Kidney (tissue), 22 donors: ENCODE measurements at places on chromosomes 13 and 19. TPM values are rescaled to one million over a fixed set of nuclear protein-coding genes. Genes with fewer than 3 reads are reported as not detected.

The ZNF546 gene
- 7.3 TPM for total RNA-seq

The PHLDB3 gene
- 10.8 TPM for total RNA-seq

The EDNRB gene
- total RNA-seq = 60.1 TPM

The ITGBL1 gene
- 7.7 TPM for total RNA-seq

The ZNF571 gene
- 8.1 TPM for total RNA-seq

The PTPRH gene
- 2.8 TPM for total RNA-seq

The VAV1 gene
- 15.5 TPM for total RNA-seq

The SLC6A16 gene
- total RNA-seq = 3.7 TPM

GRCh38 chr19:47228937-47229675 lies 1.9 kb downstream of the BBC3 start:
- H3K27ac ChIP-seq = peak overlapping the region; percentile 99
- peaks cover 10% of the 10 kb centered on the region for H3K27me3 ChIP-seq

- no peaks in the 10 kb centered on the region for H3K27me3 ChIP-seq
- H3K4me3 ChIP-seq = peak overlapping the region; percentile 93
- H3K4me1 ChIP-seq = no peaks in the 10 kb centered on the region
- DNase-seq = no peak
- peak overlapping the region; percentile 87 for H3K27ac ChIP-seq
- no peaks in the 10 kb centered on the region for H3K36me3 ChIP-seq
Measured at GRCh38 chr19:37778613-37779126, 716 bp downstream of the ZNF573 start.

DNA sequence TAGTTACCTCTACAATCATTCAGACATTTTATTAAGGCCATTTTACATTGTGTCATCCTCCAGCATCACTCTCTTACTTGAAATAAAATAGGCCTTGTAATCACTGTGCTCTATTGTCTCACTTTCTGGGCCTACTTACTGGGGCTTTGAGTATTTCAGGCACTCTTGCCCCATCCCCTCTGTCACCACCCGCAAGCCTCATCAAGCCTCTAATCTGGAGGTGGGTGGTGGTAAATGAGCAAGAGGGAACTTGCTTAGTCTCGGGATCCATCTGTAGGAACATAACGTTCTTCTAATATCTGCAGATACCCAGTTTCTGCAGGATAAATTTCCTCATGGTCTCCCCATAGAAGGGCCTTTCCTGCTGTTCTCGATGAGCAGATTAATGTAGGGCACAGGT lies 19.4 kb upstream of the GPR18 start:
- H3K27ac ChIP-seq = no peak overlapping the region
- no peak for DNase-seq
- H3K4me1 ChIP-seq = no peaks in the 10 kb centered on the region
- no peaks in the 10 kb centered on the region for H3K36me3 ChIP-seq
- H3K27me3 ChIP-seq = no peaks in the 10 kb centered on the region
- H3K4me3 ChIP-seq = no peak overlapping the region

DNA sequence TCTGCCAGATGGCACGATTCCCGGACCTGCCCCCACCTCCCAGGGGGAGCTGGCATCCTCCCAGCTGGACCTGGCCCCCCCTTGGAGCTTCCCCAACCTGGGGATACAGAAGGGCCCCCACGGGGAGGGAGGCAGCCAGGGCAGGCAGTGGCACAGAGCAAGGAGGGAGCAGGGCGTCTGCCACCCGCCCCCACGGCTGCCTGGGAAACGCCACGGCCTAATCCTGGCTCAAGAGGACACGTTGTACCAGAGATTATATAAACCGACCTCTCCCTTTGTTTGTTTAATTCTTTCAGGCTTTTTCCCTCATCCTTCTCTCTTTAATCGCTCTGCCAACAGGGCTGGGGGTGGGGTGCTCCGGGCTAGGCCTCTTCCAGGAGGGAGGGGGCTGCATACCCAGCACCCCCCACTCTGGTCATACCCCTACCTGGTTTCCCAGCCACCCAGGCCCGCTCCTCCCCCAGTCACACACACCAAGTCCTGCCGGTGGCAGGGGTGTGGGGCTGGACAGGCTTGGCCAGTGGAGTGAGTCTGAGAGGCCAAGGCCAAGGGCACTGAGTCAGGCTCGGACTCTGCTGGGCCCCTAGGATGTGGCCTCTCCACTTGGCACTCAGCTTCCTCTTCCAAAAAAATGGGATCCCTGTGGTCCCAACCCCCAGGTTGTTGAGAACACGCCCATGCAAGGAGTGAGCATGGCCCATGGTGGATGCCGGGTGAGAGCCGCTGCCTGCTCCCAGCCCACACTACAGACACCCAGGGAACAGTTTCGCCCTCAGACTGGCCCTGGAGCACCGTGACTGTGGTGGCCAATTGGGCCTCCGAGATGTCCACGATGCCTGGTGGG lies 29.5 kb upstream of the NFIC start:
- DNase-seq = peak; percentile 65
- no peaks in the 10 kb centered on the region for H3K4me1 ChIP-seq
- peak overlapping the region; percentile 94 for H3K27ac ChIP-seq
- no peak overlapping the region for H3K4me3 ChIP-seq
- H3K27me3 ChIP-seq = no peaks in the 10 kb centered on the region

DNA sequence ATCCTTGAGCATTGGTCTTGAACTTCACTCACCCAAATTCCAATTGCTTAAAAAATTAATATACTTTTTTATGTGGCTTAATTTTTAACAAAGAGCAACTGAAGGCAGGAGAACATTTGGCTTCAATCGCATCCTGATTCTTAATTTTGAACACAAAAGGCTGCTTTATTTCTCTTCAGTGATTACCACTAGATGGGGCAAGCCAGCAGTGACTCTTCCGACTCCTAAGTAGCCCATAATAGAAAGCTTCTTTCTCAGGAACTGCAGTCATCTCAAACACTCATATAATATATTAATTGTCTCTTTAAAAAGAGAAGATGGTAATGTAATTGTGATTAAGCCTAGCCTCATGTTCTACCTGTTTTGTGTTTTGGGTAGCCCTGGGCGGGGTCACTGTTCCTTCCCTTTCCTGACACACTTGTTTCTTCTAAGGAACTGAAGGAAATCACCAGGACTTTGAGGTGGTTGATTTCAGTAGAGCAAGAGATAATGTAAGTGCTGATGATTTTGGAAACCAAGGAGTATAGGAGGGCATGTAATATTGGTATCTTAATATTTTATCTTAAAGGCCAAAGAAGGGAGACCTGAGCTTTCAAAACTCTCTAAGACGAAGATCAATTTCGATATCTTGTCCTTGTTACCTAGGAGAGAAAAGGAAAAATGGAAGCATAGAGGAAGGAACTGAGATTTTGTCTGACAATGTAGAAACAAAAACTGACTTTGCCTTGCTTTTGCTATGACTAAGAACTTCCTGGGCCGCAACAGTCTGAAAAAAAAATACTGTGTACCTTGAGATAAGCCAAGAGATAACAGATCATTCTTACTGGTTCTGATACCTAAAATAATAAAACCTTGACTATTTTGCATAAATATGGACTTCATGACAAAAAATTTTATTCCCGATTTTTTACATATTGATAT lies 73.1 kb downstream of the TNFSF13B start:
- DNase-seq = peak; percentile 71
- no peaks in the 10 kb centered on the region for H3K36me3 ChIP-seq
- no peak overlapping the region for H3K4me3 ChIP-seq
- H3K27me3 ChIP-seq = no peaks in the 10 kb centered on the region
- H3K4me1 ChIP-seq = no peaks in the 10 kb centered on the region

DNA sequence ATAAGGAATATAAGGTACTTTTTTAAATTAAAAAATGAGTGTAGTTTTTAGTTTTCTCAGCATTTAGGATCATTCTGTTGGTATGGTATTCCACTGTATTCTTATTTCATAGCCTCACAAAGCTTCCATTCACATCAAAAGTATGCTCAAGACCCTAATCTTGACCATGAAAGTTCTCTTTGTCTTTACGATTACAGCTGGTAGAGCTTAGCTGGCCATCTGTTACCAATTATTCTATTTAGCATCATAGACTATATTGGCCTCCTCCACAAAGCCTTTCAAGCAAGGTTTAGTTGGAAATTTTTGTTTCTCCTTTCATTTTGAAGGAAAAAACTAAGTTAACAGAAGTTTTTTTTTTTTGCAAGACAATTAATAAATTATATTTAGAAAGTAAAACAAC lies 245.1 kb downstream of the KCTD12 start:
- no peaks in the 10 kb centered on the region for H3K4me1 ChIP-seq
- no peak overlapping the region for H3K27ac ChIP-seq
- H3K27me3 ChIP-seq = no peaks in the 10 kb centered on the region
- H3K36me3 ChIP-seq = no peaks in the 10 kb centered on the region
- no peak overlapping the region for H3K4me3 ChIP-seq

DNA sequence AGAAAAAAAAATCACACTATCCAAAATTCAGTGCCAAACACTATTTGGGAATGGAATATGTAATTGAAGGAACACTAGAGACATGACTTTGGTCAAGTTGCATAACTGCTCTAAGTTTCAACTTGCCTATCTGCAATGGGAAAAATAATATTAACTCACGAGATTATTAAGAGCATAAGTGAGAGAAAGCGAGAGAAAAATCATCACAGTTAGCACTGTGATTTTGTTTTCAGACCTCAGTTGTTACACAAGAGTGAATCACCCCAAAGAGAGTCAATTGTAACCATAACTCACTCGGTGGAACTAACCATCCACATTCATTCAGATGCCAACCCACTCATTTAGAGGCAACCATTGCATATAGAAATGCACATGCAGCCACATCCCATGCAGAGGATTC lies 147.1 kb downstream of the NHLRC3 start:
- no peaks in the 10 kb centered on the region for H3K27me3 ChIP-seq
- DNase-seq = no peak
- H3K4me1 ChIP-seq = no peaks in the 10 kb centered on the region
- H3K4me3 ChIP-seq = no peak overlapping the region

- no peak overlapping the region for H3K4me3 ChIP-seq
- no peaks in the 10 kb centered on the region for H3K36me3 ChIP-seq
- peaks cover 2% of the 10 kb centered on the region for H3K27me3 ChIP-seq
Measured at GRCh38 chr13:22112956-22113745, 442.3 kb downstream of the FGF9 start.

DNA sequence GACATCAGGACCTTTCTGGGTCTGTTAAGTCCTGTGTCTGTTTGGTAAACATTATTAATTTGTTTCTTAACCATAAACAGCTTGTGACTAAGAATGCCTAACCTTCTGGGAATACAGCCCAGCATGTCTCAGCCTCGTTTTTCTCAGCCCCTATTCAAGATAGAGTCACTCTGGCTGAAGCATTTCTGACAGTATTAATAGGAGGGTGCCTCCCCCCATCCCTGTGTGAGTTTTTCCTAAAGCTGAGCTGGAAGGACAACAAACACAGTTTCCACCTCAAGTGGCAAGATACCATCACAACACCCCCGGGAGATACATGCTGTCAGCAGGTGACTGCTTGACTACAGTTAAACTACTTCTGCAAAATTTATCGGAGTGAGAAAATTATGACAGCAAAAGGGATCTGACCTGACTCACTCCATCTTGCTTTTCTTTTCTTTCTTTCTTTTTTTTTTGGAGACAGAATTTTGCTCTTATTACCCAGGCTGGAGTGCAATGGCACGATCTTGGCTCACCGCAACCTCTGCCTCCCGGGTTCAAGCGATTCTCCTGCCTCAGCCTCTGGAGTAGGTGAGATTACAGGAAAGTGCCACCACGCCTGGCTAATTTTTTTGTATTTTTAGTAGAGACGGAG lies 59.3 kb upstream of the ABCC4 start:
- no peaks in the 10 kb centered on the region for H3K27me3 ChIP-seq
- no peak overlapping the region for H3K27ac ChIP-seq

DNA sequence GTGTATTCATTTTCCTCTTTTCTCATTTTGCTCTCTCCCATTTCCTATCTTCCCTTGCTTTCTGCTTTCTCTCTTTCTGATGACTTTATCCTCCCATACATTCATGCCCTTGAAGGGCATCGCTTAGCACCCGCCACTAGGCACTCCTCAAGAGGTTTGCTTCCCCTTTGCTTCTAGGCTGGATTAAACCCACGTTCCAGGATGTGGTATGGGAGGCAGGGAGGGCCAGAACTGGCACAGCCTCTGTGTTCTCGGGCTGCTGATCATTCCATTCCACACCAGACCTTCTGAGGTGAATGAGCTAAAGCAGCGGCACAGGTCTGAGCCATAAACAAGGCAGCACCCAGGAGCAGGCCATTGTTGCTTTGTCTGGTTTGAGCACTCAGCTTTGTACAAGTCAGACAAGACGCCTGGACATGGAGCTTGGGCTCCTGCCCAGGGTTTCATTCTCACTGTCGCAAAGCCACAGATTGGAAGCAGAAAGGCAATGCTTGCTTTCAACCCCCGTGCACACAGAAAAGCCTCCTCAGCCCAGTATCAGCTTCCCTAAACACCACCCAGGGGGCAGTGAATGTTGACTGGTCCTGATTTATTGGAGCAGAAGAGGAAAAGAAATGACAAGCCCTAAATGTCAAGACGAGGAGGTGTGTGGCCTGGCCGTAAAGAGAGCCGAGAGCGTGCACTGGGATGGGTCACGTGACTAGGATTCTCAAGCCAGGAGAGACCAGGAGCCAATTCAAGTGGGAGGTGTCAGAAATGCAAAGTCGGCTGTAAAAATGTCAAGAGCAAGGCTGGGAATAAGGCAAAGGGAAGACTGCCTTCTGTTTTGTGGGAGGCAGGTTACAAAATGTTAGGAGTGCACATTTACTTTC lies 218.0 kb upstream of the SERP2 start:
- no peaks in the 10 kb centered on the region for H3K27me3 ChIP-seq
- no peaks in the 10 kb centered on the region for H3K36me3 ChIP-seq
- no peak overlapping the region for H3K27ac ChIP-seq
- peak overlapping the region; percentile 46 for H3K4me3 ChIP-seq

- H3K27me3 ChIP-seq = no peaks in the 10 kb centered on the region
- H3K4me1 ChIP-seq = peaks cover 10% of the 10 kb centered on the region
- no peaks in the 10 kb centered on the region for H3K36me3 ChIP-seq
- no peak overlapping the region for H3K27ac ChIP-seq
- H3K4me3 ChIP-seq = no peak overlapping the region
- DNase-seq = no peak
Measured at GRCh38 chr19:3966051-3967017, 4.6 kb downstream of the DAPK3 start.

- no peak overlapping the region for H3K4me3 ChIP-seq
- H3K27ac ChIP-seq = no peak overlapping the region
- no peaks in the 10 kb centered on the region for H3K27me3 ChIP-seq
- DNase-seq = no peak
- peaks cover 2% of the 10 kb centered on the region for H3K36me3 ChIP-seq
Measured at GRCh38 chr19:15114153-15114540, 6.9 kb downstream of the SYDE1 start.

GRCh38 chr13:82062772-82063171 lies 1721.8 kb upstream of the SPRY2 start:
- H3K4me1 ChIP-seq = no peaks in the 10 kb centered on the region
- DNase-seq = no peak
- H3K27ac ChIP-seq = no peak overlapping the region
- no peaks in the 10 kb centered on the region for H3K36me3 ChIP-seq
- no peaks in the 10 kb centered on the region for H3K27me3 ChIP-seq

DNA sequence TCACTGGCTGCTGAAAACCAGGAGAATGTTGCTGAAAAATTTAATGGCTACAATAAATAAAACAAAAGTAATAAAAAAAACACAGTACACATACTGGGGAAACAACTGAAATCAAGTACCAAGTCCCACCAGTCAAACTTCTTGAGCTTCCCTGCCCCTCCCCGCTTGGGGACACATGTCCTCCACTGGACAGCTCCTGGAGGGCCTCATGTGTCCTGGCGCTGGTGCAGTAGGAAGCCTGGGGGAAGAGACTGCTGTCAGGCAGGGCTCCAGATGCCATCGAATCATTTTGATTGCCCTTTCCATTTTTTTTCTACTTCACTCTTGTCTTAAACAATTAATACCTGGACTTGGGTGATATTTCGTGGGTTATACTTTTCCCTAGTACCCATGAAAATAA lies 26.6 kb upstream of the SLC35E1 start:
- no peak overlapping the region for H3K4me3 ChIP-seq
- no peak overlapping the region for H3K27ac ChIP-seq
- H3K27me3 ChIP-seq = no peaks in the 10 kb centered on the region
